ENCODE measurements at places on chromosomes 11 and 22.

DNA sequence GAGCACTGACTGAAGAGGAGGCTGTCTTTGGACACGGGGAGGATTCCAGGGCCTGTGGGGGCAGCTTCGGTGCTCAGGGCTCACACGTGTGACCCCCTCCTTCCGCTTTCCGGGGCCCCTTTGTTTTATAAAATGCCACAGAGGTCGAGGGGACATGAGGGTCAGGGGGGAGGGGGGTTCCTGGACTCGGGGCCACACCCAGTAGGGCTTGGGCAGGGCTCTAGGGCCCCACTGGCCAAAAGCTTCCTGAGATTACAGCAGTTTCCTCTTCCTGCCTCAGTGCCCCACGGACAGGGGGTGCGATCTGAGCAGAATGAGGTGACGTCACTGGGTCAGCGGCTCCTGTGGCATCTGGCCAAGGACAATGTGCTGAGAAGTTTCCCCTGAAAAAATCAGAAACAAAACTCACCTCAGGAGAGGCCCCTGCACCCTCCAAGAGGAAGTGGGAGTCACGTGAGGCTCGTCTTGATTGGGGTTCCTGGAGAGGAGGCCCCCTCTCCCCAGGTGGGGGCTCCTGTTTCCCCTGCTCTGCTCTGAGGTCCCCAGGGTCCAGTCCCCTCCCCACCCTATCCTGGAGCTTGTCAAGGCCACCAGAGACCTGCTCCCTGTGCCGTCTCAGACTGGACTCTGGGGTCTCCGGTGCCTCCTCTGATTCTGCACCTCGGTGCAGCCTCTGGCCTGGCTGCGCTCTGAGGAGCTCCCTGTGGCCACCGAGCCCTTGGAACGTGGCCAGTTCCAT lies 6.4 kb upstream of the IFITM3 start:
- DNase-seq = peak; percentile 20

DNA sequence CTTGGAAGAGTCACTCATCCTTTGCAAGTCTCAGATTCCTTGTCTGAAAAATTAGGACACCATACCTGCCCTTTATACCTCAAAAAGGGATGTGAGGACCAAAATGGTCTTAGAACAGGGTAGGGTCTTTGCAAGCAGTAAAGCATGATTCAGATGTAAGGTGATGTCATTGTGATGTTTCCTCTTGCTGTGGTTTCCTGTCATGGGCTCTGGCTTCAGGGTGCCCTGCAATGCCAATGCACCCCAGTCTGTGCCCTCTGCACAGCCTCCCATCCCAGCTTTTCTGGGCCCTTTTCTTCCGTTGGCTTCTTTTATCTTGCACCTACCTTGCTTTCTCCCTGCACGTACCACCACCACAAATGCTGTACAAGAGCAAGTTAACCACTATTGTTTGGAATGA lies 87.8 kb upstream of the NNMT start:
- DNase-seq = no peak

DNA sequence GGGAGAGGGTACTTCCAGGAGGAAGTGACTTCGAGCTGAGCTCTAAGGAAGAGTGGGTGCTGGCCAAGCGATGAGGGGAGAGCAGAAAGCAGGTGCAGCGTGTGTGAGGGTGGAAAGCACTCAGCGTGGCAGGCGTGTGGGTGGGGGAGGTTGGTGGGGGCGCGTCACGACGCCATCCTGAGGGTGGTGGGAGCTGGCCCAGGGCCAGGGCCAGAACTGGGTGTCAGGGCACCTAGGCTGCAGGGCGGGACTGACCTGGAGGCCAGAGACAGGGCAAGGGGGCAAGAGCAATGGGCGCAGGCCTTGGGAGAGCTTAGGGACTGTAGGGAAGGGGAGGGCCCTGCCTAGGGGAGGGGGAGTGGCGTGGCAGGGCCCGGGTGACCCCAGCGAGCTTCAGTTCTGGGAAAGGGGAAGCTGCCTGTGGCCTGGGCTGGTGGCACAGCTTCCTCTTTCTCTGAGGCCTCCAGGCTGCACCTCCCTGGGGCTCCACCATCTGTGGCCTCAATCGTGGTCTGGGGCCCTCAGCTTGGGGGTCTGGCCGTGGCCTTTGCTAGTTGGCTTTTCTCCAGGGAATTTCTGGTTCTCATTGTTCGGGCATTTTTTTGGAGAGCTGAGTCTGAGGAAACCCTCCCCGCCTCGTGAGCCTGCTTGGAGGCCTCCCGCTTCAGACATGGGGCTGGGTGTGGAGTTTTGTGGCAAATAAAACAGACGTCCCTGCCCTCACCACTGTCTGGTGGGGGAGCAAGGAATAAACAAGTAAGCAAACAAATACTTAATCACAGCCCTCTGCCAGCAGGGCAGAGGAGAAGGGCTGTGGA lies 8.9 kb downstream of the RELT start:
- DNase-seq = no peak

GRCh38 chr22:22479999-22480532 lies 28.5 kb downstream of the ZNF280B start:
- DNase-seq = peak; percentile 13

- DNase-seq = no peak
Measured at GRCh38 chr11:115911613-115912346, 407.6 kb upstream of the CADM1 start.

- DNase-seq = no peak
Measured at GRCh38 chr22:24428751-24429410, 1.5 kb downstream of the ADORA2A start.

- no peak for DNase-seq
Measured at GRCh38 chr11:104093426-104094280, 57.2 kb downstream of the DDI1 start.

DNA sequence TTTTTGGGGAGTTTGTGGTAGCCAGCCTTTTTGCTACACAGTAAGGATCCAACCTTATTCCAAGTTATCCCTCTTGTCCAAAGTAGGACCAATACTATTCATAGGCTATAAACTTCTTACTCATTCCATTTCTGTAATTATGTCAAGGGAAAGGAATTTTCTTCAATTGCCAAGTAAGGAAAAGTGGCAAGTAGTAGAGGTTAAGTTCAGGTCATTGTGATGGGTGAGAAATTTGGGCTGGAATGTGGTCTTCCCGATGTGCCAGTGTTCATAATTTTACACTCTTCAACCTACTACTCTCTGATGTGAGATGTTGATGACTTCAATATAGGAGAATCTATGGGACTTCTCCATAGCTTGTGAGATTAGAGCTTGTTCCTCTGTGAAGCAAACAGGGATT lies 648.8 kb downstream of the METTL15 start:
- DNase-seq = peak; percentile 98

GRCh38 chr11:2213890-2214526 lies 42.4 kb upstream of the TH start:
- DNase-seq = no peak

GRCh38 chr22:17919276-17920144 lies 104.9 kb downstream of the MICAL3 start:
- DNase-seq = no peak

DNA sequence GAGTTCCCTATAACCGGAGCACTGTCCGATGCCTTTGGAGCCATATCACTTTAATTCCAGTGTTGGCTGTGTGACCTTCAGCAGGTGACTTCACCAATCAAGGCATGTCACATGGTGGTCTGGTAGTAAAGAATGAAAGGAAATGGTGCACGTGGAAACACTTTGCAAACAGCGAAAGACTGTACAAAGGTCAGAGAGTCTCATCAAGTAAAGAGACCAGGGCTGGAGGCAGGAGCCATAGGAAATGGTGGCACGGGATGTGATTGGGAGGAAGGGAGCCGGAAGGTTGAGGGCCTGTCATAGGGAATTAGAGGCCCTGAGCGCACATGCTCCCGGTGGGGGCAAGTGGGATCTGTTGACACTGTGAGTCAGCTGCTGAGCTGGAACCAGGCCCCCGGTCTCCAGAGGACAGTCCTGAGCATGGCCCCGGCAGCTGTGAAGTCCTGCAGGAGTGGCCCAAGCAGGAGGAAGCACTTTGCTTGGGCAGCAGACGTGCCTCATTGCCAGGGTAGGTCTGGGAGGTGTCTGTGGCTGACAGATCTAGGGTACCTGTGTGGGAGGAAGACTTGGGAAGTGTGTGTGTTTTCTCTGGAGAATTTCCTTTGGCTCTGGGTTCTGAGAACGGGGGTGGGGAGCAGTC lies 2.0 kb downstream of the DAGLA start:
- DNase-seq = peak; percentile 90

GRCh38 chr11:34756591-34756990 lies 135.7 kb downstream of the EHF start:
- no peak for DNase-seq

DNA sequence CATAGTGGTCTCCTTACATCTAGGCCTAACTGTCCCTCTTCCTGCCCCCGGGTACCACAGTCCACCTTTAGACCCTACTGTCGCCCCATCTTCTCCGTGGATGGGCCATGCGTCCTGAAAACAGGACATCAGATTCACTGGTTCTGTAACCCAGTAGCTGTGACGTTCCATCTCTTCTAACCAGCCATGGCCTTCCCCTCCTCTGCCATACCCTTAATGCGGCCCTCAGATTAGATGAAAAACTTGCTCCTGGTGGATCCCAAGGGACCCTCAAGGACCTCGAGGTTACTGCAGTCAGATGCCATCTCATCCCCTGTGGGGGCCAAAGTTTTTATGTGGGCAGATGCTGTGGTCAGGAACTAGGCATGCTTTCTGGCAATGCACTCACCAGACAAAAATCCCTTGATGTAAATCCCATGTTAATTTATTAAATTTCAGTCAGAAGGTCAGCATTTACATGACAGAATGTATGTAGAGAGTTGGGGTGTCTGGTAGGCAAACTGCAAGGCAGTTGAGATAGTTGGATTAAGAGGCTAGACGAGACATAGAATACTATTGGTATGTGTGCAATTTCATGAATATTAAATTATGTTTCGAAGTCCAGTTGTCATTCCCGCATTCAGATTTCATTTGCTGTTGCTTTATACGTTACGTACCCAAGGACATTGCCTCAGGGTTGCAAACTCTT lies 64.3 kb downstream of the WNT11 start:
- DNase-seq = peak; percentile 21

DNA sequence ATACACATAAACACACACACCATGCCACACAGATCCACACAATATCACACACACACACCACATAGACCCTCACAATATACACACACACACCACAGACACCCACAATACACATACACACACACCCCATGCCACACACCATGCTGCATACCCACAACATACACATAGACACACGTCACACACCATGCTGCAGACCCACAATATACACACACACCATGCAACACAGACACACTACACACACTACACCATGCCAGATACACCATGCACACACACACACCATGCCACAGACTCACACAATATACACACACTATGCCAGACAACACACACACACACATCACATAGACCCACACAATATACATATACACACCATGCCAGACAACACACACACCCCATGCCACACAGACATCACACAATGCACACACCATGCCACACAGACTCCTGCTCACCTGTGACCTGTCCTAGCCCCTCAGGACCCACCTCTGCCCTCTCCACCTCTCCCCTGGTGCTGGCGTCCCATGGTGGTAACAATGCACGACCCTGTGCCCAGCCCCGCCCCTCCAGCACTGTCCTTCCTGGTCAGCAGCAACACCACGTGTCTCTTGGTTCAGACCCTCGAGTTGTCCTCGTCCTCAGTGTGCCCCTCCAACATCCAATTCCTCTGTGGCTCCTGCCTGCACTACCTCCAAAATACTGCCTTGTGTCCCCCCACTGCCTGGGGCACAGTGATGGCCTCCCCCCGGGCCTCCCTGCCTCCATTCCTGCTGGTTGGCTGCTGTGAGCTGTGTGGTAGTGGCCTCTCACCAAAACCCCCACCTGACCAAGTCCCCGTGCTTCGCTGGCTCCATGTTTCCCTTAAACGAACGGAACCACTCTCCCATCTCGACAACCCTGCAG lies 23.7 kb upstream of the RFPL3 start:
- no peak for DNase-seq

- DNase-seq = peak; percentile 73
Measured at GRCh38 chr11:118907051-118908042, 18.4 kb downstream of the BCL9L start.

DNA sequence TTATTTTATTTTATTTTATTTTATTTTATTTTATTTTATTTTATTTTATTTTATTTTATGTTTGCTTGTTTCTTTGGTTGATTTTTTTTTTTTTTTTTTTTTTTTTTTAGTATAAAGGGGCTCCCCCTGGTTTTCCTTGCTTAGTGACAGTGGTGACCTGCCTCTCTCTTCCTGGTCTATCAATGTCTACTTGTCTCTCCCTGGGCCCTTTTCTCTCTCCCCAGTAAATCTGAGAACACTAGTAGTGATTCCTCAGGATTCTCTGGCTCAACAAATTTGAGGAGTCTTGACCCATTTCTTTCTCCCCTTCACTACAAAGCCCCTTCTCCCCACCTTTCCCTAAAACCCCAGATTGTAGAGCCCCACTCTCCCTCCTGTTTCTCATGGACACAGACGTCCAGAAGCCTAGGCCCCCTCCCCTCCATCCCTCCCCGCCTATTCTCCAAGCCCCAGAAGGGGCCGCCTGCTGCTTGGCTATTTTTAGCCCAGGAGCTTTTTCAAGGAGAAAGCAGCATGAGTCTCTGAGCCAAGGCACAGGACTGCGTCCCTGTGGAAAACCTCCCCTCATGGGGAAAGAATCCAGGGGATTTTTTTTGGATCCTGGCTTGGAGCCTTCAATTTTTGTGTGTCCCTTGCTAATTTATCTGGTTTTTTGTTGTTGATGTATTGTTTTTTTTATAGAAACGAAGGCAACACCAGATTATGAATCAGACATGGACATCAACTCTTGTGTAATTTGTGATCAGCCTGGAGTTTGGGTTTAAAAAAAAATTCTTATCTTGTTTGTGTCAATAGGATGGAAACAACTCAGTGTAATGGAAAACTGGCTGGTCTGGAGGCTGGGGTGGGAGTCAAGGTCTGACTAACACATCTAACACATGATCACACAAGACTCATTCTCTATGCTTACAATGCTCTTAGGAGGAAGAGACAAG lies 17.5 kb upstream of the ACCSL start:
- DNase-seq = peak; percentile 80

DNA sequence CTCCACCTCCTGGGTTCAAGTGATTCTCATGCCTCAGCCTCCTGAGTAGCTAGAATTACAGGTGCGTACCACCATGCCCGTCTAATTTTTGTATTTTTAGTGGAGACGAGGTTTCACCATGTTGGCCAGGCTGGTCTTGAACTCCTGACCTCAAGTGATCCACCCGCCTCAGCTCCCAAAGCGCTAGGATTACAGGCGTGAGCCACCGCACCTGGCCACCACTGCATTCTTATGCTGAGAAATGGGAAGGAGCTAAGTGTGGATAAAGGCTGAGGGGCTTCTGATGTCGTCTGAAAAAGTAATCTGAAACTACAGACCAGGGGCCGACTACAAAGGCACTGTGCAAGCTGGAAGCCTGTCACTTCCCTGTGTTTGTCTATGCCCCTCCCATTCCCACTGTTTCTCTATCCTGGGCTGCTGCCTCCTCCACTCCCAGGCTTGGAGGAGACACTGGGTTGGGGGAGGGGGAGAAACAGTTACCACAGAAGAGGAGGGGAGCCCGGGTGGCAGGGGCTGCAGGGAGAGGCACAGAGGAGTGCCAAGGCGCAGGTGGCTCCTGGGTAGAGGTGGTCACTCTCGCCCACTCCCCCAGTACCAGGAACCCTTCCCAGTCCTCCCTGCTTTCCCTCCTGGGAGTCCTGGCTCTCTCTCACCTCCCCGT lies 2.9 kb upstream of the MTA2 start:
- DNase-seq = no peak

Data from fibroblast of skin of back (primary cell).